ENCODE measurements at places on chromosomes 5 and 9. TPM values are rescaled to one million over a fixed set of nuclear protein-coding genes. Genes with fewer than 3 reads are reported as not detected.
A peak's percentile ranks its signal among the peaks of the same experiment; 100 is the strongest.

- ATAC-seq = no peak
Observed at GRCh38 chr9:70324963-70325362, 66.2 kb downstream of the SMC5 start.

DNA sequence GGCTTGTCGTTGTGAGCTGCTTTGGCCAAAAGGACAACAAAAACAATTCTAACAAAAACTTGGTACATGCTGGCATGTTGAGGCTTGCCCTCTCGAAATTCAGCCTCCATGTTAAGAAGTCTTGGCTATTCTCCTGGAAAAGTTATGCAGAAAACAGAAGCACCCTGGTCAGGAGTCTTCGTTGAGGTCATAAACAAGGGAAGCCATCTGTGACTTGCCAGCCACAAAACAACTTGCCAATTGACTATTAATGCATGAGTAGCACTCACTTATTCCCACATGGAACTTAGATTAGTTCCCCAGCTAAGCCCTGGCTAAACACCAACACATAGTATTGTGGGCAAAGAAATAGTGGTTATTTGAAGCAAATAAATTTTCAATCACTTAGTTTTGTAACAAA, 521.0 kb upstream of the CHD1 start:
- ATAC-seq = no peak

GRCh38 chr9:115540091-115540490, 422.1 kb upstream of the TNC start:
- no peak for ATAC-seq

DNA sequence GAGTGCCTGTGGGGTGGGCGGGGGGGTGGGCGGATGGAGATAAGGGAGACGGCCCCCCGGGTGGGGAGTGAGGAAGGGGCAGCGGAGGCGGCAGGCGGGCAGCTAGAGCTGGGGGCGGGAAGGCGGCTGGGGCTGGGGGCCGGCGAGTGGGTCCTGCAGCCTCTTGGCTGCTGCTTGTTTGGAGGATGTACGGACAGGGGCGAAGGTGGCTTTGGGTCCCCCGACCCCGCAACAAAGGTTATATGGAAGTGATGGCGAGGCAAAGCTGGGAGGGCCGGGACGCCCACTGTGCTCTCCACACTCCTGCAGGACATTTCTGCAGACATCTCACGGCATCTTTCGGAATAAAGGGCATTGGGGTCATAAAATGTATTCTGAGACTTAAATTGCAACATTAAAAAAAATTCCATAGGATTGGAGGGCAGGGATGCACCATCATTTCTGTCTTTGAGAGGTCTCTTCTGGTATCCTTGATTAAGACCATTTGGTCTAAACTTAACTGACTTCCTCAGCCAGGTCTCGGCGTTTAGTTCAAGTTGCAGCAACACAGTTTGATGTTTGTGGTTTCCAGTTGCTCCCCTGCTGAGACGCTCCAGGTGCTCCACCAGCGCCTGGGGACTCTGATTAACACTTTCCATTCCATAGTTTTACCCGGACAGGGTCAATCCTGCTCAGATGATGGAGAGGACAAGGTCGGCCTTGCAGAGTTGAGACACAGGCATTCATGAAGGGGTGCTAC, 101.6 kb upstream of the SSBP2 start:
- ATAC-seq = peak; percentile 21

- no peak for ATAC-seq
Observed at GRCh38 chr5:151450605-151451004, 3.2 kb downstream of the SLC36A1 start.

DNA sequence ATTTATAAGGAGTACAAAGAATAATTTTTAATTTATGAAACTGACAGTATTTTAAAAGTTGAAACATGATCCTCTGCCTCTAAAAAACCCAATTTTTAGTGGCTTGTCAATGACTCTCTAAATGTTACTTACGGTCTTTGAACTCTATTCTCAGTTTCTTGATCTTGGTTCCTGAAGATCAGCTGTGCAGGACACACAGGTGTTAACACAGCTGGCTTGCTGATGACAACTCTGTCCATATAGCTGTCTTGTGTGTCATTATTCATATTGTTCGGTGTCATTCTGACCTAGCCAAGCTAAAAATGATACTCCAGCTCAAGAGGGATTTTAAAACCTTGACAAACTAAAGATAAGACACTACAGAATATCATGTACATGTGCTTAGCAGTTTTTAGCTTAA, 314.5 kb downstream of the CCDC171 start:
- no peak for ATAC-seq

- ATAC-seq = peak; percentile 25
Observed at GRCh38 chr9:93028448-93029006, 30.0 kb upstream of the SUSD3 start.

- ATAC-seq = no peak
Observed at GRCh38 chr9:33042473-33042872, 17.4 kb downstream of the DNAJA1 start.

DNA sequence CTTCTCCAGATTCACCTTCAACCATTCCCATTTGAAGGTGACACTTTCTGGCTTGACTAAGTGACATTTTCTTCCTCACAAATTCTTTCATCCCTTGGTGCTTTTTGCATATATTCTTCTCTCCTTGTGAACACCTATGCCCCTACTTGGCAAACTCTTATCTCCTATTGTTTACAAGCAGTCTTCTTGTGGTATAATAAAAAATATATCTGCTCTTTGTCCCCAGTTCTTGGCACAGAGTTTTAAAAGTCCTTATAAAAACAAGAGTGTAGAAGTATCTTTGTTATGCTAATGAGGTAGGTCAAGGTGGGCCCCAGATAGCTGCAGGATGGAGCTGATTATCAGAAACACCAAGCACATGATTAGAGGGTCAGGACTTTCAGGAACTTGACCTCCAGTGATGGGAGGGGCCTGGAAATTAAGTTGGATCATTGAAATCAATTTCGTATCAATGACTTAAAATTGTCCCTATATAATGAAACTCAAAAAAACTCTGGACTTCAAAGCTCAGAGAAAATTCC, 38.0 kb downstream of the TMEM161B start:
- no peak for ATAC-seq

GRCh38 chr9:134564431-134565170, 77.0 kb upstream of the COL5A1 start:
- ATAC-seq = no peak

DNA sequence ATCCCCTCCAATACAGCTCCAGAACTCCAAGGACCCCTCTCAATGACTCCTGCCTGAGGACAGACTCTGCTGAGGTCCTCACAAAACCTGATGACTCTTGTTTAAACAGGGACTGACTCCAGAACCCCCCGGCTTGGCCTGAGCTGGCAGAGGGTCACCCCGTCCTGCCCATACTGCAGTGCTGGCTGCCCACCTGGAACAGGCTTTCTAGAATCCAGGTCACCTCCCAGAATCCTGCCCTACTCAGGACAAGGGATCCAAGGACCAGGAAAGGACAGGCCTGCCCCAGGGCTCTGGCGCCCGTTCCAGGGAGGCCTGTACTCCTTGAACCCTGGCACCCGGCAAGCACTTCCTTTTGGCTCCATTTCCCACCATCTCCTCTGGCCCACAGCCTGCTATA, 22.2 kb downstream of the RALGDS start:
- no peak for ATAC-seq

Gene PTGS1
- total RNA-seq = 29.9 TPM

All from esophagus mucosa (tissue), 1 donor.